ENCODE measurements at places on chromosomes 1 and 21.

DNA sequence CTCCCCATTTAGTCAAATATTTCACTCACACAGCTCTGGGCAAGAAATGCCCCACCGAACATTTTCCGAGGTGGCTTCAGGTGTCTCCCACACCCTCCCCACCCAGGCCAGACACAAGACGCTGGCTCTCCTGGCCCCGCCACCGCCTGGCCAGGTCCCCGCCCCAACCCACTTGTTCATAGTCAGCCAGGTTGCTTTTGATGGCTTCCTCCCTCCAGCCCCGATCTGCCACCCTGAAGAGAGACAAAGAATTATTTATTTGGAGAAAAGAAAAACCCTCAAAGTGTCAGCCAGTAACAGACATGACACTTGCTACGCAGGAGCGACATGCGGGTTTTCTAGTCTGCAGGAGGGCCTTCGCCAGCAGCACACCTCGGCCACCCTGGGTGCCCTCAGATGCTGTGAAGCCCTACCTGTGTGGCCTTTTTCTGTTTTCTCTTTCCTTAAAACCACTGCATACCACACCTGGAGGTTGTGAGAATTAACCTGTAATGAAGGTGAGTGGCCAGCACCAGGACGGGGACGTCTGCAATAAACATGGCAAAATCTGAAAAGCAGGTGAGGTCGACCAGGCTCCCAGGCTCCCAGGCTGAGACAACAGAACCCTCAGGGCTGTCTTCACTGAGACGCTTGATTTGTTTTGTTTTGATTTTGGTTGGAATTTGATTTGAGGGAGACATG lies 27.2 kb downstream of the SSBP3 start:
- H3K4me3 ChIP-seq: no peak overlapping the region
- H3K27ac ChIP-seq: peak overlapping the region; percentile 62
- no peaks in the 10 kb centered on the region for H3K36me3 ChIP-seq
- peaks cover 66% of the 10 kb centered on the region for H3K4me1 ChIP-seq

DNA sequence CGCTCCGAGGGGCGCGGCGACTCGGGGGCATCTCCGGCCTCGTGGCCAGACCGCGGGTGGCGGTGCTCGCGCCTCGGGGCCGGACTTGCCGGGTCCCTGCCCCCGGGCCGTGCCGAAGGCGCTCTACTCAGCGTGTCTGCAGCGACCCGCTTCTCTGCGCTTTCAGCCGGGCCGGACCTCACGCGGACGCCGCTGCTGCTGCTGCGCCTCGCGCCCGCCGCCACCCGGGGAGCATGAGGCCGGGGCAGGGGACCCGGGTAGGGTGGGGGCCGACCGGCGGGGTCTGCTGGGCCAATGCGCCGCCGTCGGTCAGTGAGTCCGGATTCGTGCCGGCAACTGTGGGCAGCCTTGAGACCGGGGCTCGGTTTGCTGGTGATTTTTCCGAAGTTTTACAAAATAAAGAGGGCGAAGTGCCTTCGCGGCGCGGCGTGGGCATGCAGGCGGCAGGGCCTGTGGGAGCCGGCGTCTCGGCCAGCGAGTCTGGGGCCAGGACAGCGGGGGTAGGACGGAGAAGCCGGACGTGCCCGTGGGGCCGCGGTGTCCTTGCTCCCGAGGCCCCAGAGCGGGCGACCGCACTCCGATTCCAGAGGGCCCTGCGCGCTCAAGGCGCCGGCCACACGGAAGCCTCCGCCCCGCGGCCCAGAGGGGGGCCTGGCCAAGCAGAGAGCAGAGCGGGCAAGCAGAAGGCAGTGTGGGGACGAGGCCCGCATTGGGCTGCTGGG lies 749 bp downstream of the FAM163A start:
- H3K36me3 ChIP-seq: no peaks in the 10 kb centered on the region
- no peak overlapping the region for H3K27ac ChIP-seq
- peak overlapping the region; percentile 26 for H3K4me3 ChIP-seq
- no peaks in the 10 kb centered on the region for H3K4me1 ChIP-seq
- peaks cover 18% of the 10 kb centered on the region for H3K27me3 ChIP-seq

GRCh38 chr1:183777328-183777727 lies 27.6 kb upstream of the RGL1 start:
- DNase-seq: no peak
- no peak overlapping the region for H3K4me3 ChIP-seq
- no peaks in the 10 kb centered on the region for H3K4me1 ChIP-seq
- H3K27ac ChIP-seq: no peak overlapping the region
- H3K36me3 ChIP-seq: no peaks in the 10 kb centered on the region

DNA sequence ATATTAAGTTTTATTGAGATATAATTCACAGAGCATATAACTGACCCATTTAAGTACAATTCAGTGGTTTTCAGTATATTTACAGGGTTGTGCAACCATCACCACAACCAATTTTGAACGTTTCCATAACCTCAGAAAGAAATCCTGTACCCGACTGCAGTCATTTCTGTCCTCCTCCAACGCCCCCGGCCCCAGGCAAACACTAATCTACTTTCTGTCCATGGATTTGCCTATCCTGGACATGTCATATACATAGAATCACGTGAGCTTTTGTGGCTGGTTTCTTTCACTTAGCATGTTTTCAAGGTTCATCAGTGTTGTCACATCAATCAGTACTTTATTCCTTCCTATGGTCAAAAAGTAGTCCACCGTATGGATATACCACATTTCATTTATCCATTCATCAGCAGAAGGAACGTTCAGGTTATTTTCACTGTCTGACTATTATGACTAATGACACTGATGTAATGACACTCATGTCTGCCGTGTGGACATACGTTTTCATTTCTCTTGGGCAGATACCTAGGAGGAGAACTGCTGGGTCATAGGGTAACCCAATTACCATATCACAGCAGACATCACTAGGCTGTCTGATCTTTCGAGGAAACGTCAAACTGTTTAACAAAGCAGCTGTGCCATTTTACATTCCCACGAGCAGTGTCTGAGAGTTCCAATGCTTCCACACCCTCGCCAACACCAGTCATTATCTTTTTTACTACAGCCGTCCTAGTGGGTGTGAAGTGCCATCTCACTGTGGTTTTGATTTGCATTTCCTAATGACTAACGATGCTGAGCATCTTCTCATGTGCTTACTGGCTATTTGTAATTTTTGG lies 30.8 kb downstream of the MRPL37 start:
- no peaks in the 10 kb centered on the region for H3K27me3 ChIP-seq
- no peak for DNase-seq
- no peak overlapping the region for H3K4me3 ChIP-seq
- peaks cover 20% of the 10 kb centered on the region for H3K36me3 ChIP-seq

GRCh38 chr21:44506279-44507255 lies 33.4 kb downstream of the KRTAP10-1 start:
- no peak overlapping the region for H3K4me3 ChIP-seq
- peaks cover 7% of the 10 kb centered on the region for H3K4me1 ChIP-seq
- H3K36me3 ChIP-seq: no peaks in the 10 kb centered on the region
- H3K27ac ChIP-seq: no peak overlapping the region
- peaks cover 52% of the 10 kb centered on the region for H3K27me3 ChIP-seq

DNA sequence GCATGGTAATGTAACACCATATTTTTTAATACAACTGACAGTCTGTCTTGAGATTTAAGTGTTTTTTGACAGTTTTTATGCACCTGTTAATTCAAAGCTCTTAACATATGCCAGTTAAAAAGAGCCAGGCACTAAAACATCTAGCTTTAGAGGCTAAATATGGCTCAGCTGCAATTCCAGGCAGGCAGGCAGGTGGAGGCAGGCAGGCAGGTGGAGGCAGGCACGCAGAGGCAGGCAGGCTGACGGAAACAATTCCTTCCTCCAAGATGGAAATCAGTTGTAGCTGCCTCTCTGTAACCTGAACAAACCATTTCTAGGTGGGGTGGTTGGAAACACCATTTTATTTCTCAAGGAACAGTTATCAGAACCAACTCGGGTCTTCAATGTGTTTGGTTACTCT lies 51.2 kb downstream of the GORAB start:
- H3K4me3 ChIP-seq: no peak overlapping the region
- H3K4me1 ChIP-seq: no peaks in the 10 kb centered on the region
- H3K36me3 ChIP-seq: no peaks in the 10 kb centered on the region
- no peak for DNase-seq
- no peaks in the 10 kb centered on the region for H3K27me3 ChIP-seq
- H3K27ac ChIP-seq: no peak overlapping the region

GRCh38 chr1:79737193-79737592 lies 730.7 kb upstream of the ADGRL4 start:
- H3K27me3 ChIP-seq: no peaks in the 10 kb centered on the region
- no peaks in the 10 kb centered on the region for H3K36me3 ChIP-seq
- no peaks in the 10 kb centered on the region for H3K4me1 ChIP-seq
- H3K4me3 ChIP-seq: no peak overlapping the region

GRCh38 chr1:196650403-196650802 lies 1.4 kb upstream of the CFH start:
- H3K27ac ChIP-seq: no peak overlapping the region
- no peaks in the 10 kb centered on the region for H3K36me3 ChIP-seq
- no peak overlapping the region for H3K4me3 ChIP-seq
- no peaks in the 10 kb centered on the region for H3K4me1 ChIP-seq

DNA sequence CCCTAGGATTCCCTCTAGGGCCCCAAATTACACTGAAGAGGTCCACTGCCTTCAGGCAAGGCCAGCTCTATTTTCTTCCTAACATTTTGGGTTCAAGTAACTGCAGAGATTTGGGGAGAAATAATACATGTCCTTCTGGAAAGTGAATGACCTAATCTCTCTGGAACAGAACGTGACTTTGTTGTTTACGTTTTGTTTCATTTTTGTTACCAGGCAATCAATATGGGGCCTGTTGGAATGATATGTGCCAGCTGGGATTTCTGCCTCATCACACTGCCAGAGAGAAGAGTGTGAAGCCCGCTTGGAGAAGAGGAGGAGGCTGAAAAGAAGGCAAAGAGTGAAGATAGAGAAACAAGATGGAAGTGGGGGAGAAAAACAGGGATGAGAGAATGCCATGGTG lies 116.7 kb downstream of the FASLG start:
- H3K36me3 ChIP-seq: no peaks in the 10 kb centered on the region
- H3K27me3 ChIP-seq: no peaks in the 10 kb centered on the region
- no peaks in the 10 kb centered on the region for H3K4me1 ChIP-seq
- H3K27ac ChIP-seq: no peak overlapping the region
- no peak overlapping the region for H3K4me3 ChIP-seq
- no peak for DNase-seq

GRCh38 chr1:194570476-194570875 lies 1384.1 kb upstream of the B3GALT2 start:
- DNase-seq: no peak
- no peak overlapping the region for H3K4me3 ChIP-seq
- H3K36me3 ChIP-seq: no peaks in the 10 kb centered on the region

DNA sequence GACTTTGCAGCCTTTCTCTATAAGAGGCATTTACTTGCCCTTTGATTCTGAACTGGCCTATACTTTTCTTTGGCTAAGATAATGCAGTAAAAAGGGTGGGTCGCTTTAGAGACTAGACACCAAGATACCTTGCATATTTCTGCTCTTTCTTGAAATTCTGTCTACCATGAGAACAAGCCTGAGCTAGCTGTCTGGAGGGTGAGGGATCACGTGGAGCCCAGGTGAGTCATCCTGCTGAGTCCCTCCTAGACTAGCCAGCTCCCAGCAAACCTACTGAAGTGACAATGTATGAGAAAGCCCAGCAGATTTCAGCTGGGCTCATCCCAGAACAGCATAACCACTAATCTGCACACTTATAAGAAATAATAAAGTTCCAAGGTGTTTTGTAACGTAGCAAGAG lies 408.0 kb upstream of the KAZN start:
- H3K36me3 ChIP-seq: no peaks in the 10 kb centered on the region
- H3K4me1 ChIP-seq: no peaks in the 10 kb centered on the region
- H3K27me3 ChIP-seq: no peaks in the 10 kb centered on the region

DNA sequence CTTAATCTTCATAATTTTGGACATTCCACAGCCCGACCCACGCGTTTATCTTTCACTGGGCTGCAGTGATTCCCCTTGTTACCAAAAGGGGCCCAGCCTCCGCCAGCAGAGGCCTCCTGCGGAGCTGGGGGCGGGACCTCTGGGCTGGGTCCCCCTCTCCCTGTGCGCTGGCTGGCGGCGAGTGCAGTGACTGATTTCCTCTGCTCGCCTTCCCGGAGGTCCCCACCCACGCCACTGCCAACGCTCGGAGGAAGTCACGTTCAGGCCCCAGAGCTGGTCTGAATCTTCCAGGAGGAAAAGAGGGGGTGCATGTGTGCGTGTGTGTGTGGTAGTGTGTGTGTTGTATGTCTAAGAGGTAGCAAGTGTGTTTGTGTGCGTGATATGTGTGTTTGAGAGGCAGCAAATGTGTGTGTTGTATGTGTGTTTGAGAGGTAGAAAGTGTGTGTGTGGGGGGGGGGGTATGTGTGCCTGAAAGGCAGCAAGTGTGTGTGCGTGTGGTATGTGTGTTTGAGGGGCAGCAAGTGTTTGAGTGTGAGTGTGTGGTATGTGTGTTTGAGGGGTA lies 35.0 kb upstream of the JAK1 start:
- H3K4me1 ChIP-seq: peaks cover 13% of the 10 kb centered on the region
- DNase-seq: peak; percentile 87
- peak overlapping the region; percentile 97 for H3K27ac ChIP-seq
- no peak overlapping the region for H3K4me3 ChIP-seq

DNA sequence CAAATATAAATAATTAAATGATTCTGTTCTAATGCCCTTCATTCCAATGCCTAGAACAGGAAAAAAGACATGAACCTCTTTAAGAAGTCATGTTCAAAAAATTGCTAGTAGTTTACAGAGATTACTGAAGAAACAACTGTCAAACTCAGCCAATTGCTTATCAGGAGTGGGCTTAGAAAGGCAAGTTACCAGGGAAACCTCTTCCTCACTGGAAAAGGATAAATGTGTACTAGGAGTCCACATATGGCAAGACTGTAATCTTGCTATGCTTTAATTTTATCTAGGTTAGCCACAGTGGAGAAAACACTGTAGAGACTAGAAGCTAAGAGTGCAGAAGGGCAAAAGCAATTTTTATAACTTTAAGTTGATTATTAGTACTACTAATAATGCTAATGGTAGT lies 42.1 kb upstream of the DEPDC1 start:
- H3K27ac ChIP-seq: no peak overlapping the region
- H3K36me3 ChIP-seq: no peaks in the 10 kb centered on the region
- no peaks in the 10 kb centered on the region for H3K4me1 ChIP-seq
- no peak overlapping the region for H3K4me3 ChIP-seq
- DNase-seq: no peak

DNA sequence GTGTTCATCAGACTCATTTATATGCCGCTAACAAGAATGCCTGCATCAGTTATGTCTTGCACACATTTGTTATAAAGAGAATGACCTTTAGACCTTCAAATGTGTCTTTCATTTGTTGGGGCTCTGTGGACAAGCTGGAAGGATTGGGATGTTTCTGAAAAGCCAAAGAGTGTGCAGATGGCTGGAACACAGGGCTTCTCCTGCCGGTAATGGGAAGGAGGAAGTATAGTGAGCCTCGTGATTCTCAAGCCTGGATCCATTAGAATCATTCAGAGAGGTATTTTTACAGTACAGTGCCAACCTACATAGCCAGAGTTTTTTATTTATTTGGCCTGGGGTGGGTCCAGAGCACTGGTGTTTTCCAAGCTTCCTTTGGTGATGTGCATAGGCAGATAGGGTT lies 40.6 kb upstream of the ATP1A1 start:
- H3K4me1 ChIP-seq: no peaks in the 10 kb centered on the region
- H3K4me3 ChIP-seq: no peak overlapping the region
- no peak overlapping the region for H3K27ac ChIP-seq
- no peaks in the 10 kb centered on the region for H3K36me3 ChIP-seq

GRCh38 chr21:33640697-33641351 lies 717 bp downstream of the CRYZL1 start:
- peak overlapping the region; percentile 98 for H3K4me3 ChIP-seq
- DNase-seq: no peak
- peaks cover 29% of the 10 kb centered on the region for H3K4me1 ChIP-seq
- H3K27me3 ChIP-seq: no peaks in the 10 kb centered on the region

GRCh38 chr1:25505656-25506385 lies 37.6 kb upstream of the LDLRAP1 start:
- no peak overlapping the region for H3K4me3 ChIP-seq
- H3K36me3 ChIP-seq: no peaks in the 10 kb centered on the region
- H3K27ac ChIP-seq: no peak overlapping the region
- H3K27me3 ChIP-seq: peaks cover 5% of the 10 kb centered on the region

Data from sigmoid colon (tissue), 7 donors.